Activated CD4-positive, alpha-beta T cell treated with anti-CD3 and anti-CD28 coated beads for 36 hours (primary cell): ENCODE measurements at places on chromosomes 3 and 15. TPM values are rescaled to one million over a fixed set of nuclear protein-coding genes. Genes with fewer than 3 reads are reported as not detected.

GRCh38 chr3:160392798-160393197 lies 6.2 kb downstream of the IFT80 start:
- DNase-seq: no peak
- peaks cover 4% of the 10 kb centered on the region for H3K36me3 ChIP-seq
- H3K27ac ChIP-seq: no peak overlapping the region
- peaks cover 11% of the 10 kb centered on the region for H3K4me1 ChIP-seq

DNA sequence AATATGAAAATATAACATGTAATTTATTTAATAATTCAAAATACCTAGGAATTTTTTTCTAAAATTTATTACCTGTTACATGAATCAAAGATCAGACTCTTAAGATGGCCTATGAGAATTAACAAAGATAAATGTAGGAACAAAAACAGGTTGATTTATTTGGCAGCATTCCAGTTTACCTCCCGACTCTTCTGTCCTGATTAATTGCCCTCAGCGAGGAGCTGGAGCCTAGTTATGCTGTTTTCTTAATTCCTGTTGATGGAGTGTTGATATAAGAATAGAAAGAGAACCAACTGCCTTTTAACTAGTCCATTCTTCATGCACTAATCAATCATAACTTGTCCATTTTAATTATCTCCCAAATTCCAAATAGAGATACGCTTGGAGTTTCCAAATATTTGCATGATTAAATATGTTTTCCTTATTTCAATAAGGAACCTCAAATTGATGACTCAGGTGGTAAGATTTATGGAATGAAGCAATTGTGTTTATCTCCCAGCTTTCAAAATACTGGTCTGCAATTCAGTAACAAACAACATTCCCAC lies 10.6 kb upstream of the CPB1 start:
- peaks cover 7% of the 10 kb centered on the region for H3K27me3 ChIP-seq
- no peak overlapping the region for H3K27ac ChIP-seq
- DNase-seq: no peak
- no peak overlapping the region for H3K4me3 ChIP-seq

DNA sequence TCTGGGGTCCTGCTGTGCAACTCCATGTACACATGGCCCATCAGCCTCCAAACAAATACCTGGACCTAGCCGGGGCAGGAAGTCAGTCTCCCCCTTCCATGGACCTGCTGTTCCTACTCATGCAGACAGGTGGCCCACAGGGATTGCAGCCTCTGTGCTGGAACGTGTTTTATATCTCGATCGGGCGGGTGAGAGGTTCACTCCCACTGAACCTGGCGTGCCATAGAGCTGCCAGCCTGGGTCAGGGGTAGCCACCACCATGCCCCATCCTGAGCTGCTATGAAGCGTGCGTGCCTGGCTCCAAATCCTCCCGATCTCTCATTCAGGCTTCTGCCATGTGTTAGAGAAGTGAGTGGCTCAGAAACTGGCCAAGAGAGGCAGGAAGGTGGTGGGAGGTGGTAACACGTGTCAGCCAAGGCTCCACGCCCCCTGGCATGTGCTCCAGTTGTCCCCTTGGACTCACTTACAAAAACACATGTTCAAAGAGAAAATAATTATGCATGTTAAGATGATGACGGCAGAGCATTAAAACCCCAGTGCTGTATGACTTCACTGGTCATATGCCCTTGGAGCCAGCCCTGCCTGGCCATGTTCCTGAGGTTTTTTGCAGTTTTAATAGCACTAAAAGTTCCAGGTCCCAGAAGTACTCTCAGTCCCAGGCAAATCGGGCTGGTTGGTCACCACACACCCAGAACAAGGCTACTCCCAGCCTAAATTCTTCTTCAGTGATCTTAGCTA lies 30.6 kb downstream of the CTSH start:
- peaks cover 8% of the 10 kb centered on the region for H3K4me1 ChIP-seq
- no peak overlapping the region for H3K4me3 ChIP-seq
- peaks cover 37% of the 10 kb centered on the region for H3K36me3 ChIP-seq
- DNase-seq: no peak

DNA sequence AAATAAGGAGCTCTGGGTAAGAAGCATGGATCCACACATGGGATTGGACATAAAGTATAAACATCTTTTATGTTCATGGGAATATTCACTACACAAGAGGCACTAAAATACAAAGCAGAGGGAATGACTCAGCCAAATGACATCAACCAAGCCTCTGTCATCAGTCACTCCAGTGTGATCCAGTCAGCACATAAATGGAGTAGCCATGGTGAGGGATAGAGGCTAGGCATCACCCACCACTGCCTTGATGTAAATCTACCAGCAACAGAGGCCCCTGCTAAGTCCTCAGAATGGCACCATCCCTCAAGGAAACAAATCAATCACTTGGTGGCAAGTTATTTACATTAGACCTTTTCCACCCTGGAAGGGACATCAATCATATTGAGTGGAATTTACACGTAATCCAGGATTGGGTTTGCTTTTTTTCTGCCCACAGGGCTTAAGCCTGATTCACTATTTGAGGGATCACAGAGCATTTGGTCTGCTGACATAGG lies 27.2 kb downstream of the VEPH1 start:
- no peaks in the 10 kb centered on the region for H3K4me1 ChIP-seq
- no peak for DNase-seq
- no peak overlapping the region for H3K4me3 ChIP-seq
- H3K27ac ChIP-seq: no peak overlapping the region
- no peaks in the 10 kb centered on the region for H3K36me3 ChIP-seq

DNA sequence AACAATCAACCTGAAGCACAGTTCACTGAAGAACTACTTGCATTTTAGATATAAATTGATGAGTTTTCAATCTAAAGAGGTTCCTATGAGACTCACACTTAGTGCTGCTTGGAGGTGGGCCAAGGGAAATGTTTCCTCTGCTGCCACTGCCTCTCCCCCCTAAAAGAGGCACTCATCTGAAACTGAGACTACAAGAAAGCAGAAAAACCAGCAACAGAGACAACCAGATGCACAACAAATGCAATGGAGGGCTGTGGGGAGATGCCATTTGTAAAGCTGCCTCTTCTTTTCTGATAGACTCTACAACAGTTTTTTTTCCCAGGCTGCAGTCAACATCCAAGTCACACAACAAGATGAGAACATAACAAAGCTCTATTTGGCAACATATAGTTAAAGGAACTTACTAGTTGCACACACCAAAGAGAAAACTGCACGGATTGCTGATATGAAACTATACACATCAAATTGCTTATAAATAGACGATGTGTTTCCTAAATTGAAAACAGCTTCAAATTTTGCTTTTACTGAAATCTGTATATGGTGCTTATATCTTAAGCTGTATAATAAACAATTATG lies 11.0 kb downstream of the TSPAN3 start:
- H3K4me1 ChIP-seq: peaks cover 52% of the 10 kb centered on the region
- DNase-seq: no peak
- H3K4me3 ChIP-seq: no peak overlapping the region
- H3K36me3 ChIP-seq: peaks cover 2% of the 10 kb centered on the region

GRCh38 chr15:27628486-27628885 lies 470.6 kb downstream of the OCA2 start:
- no peak overlapping the region for H3K27ac ChIP-seq
- H3K4me1 ChIP-seq: no peaks in the 10 kb centered on the region
- H3K36me3 ChIP-seq: peaks cover 3% of the 10 kb centered on the region
- no peaks in the 10 kb centered on the region for H3K27me3 ChIP-seq
- DNase-seq: no peak

DNA sequence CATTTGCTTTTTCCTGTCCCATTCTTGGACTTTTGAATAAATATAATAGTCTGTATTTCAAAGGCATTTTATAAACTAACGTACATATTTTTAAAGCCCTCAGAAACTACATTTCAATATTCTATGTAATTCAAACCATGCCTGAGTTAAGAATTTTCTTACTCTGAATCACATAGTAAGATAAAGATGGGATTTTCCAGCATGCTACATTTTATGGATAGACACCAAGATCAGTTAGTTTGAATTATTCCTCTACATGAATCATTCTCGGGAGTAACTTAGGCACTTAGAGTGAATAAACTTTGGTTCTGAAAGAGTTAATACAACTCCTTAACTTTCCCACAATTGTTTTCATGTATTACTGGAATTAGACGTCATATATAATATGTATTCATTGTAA lies 713.3 kb upstream of the CBLB start:
- H3K36me3 ChIP-seq: no peaks in the 10 kb centered on the region
- H3K27me3 ChIP-seq: no peaks in the 10 kb centered on the region
- H3K4me1 ChIP-seq: no peaks in the 10 kb centered on the region
- H3K27ac ChIP-seq: no peak overlapping the region
- no peak for DNase-seq
- no peak overlapping the region for H3K4me3 ChIP-seq

- no peaks in the 10 kb centered on the region for H3K36me3 ChIP-seq
- no peak overlapping the region for H3K4me3 ChIP-seq
- DNase-seq: no peak
- H3K27ac ChIP-seq: no peak overlapping the region
- H3K4me1 ChIP-seq: peaks cover 8% of the 10 kb centered on the region
- H3K27me3 ChIP-seq: no peaks in the 10 kb centered on the region
Observed at GRCh38 chr3:153547970-153548369, 385.9 kb downstream of the RAP2B start.

- peaks cover 8% of the 10 kb centered on the region for H3K27me3 ChIP-seq
- H3K4me1 ChIP-seq: peaks cover 48% of the 10 kb centered on the region
- H3K27ac ChIP-seq: no peak overlapping the region
Observed at GRCh38 chr3:187773233-187774184, 28.2 kb upstream of the BCL6 start.

- H3K27me3 ChIP-seq: no peaks in the 10 kb centered on the region
- no peak overlapping the region for H3K4me3 ChIP-seq
- no peak overlapping the region for H3K27ac ChIP-seq
- DNase-seq: no peak
- H3K36me3 ChIP-seq: no peaks in the 10 kb centered on the region
Observed at GRCh38 chr3:141851411-141851810, 25.0 kb upstream of the ATP1B3 start.

- H3K4me1 ChIP-seq: no peaks in the 10 kb centered on the region
- no peaks in the 10 kb centered on the region for H3K27me3 ChIP-seq
- no peak overlapping the region for H3K4me3 ChIP-seq
- no peak for DNase-seq
- H3K36me3 ChIP-seq: peaks cover 4% of the 10 kb centered on the region
- H3K27ac ChIP-seq: no peak overlapping the region
Observed at GRCh38 chr3:52521881-52522650, 11.6 kb downstream of the NT5DC2 start.

DNA sequence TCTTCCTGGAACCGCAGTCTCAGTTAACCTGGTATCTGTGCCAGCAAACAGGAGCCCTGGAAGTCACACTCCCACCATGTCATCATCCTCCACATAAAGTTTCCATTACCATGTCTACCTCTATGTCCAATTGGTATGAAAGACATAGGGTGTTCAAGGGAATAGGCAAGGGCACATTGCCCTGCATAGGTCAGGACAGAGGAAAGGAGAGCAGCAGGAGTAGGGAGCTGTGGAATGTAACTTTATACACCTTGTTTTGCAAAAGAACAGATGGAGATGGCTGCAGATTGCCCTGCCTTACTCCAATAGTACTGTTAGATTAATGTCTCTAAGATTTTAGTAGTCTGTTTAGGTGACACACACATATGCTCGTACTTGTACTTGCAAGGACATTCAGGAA lies 1056.4 kb downstream of the NTRK3 start:
- no peaks in the 10 kb centered on the region for H3K36me3 ChIP-seq
- H3K4me3 ChIP-seq: no peak overlapping the region
- no peak for DNase-seq
- peaks cover 5% of the 10 kb centered on the region for H3K27me3 ChIP-seq

DNA sequence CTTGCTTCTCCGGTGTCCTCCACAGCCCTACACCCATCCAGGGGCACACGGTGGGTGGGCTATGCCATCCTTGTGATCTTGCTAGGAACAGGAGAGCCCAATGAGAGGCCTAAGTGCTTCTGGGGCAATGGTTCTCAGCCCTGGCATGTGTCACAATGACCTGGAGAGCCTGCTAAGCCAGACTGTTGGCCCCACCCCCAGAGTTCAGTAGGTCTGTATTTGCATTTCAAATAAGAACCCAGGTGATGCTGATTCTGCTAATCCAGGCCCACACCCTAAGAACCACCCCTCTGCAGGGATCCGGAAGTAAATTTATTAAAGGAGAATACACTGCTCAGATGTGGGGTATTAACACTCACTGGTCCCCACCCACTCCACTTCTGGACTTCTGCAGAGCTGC lies 57.9 kb downstream of the RORA start:
- H3K27ac ChIP-seq: no peak overlapping the region
- H3K4me1 ChIP-seq: peaks cover 17% of the 10 kb centered on the region
- no peak for DNase-seq

- peaks cover 6% of the 10 kb centered on the region for H3K4me1 ChIP-seq
- no peaks in the 10 kb centered on the region for H3K36me3 ChIP-seq
- DNase-seq: no peak
- H3K4me3 ChIP-seq: no peak within 1 kb of the TSS
Observed at GRCh38 chr3:195583831-195584542, at the start of gene APOD. Gene APOD, minus strand, starts transcription at chr3:195583940. Its CDS starts 4,479 bp downstream, at chr3:195579461.

GRCh38 chr3:148178503-148178902 lies 519.2 kb upstream of the AGTR1 start:
- H3K27ac ChIP-seq: no peak overlapping the region
- no peaks in the 10 kb centered on the region for H3K4me1 ChIP-seq
- no peak overlapping the region for H3K4me3 ChIP-seq
- H3K27me3 ChIP-seq: no peaks in the 10 kb centered on the region

DNA sequence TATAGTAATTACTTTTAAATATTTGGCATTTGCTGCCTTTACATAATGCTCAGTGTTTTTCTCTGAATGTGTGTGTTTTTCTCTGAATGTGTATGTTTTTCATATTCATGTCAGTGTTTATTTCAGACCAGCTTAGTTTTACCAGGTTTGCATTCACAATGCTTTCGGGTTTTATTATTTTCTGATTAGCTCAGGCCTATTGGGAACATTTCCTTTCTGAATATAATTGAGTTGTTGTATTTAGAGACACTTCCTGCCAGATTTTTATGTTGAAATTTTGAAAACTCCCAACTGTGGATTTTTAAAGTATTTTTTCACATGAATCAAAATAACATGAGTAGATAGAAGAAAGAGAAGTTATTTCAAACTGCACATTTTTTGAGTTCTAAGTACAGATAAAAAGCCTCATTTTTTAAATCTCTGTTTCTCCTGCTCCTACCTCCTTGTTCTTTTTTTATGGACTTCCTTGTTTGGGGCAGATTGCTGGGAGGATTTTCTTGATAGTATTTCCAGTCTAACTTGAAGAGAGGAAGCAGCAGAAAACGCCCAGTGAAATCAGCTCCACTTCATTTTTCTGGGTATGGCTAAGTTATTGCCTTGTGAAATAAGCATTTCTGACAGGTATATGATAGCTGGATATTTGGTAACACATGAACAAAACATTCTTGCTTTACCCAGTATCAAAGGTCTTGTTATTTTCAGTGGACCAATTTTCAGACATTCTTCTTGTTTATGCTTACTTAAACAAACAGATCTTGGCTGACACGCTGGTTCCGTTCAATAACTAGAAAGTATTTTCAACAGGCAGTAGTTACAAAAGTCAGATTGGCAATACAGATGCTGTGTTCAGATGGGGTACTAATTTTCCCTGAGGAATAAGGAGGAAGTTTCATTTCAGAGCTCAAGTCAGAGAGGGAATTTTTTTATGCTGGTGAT lies 70.7 kb downstream of the RIOX2 start:
- no peaks in the 10 kb centered on the region for H3K27me3 ChIP-seq
- peaks cover 5% of the 10 kb centered on the region for H3K4me1 ChIP-seq
- no peaks in the 10 kb centered on the region for H3K36me3 ChIP-seq

PYGO1 gene
- total RNA-seq: not detected

RARB gene
- total RNA-seq: not detected

POLQ gene
- 22.8 TPM for total RNA-seq

DPPA2 gene
- total RNA-seq: not detected

PLCB2 gene
- 86.8 TPM for total RNA-seq

RTP1 gene
- total RNA-seq: not detected

MYRIP gene
- total RNA-seq: not detected

UROC1 gene
- not detected for total RNA-seq
